ENCODE measurements at places on chromosomes 1 and 21.

DNA sequence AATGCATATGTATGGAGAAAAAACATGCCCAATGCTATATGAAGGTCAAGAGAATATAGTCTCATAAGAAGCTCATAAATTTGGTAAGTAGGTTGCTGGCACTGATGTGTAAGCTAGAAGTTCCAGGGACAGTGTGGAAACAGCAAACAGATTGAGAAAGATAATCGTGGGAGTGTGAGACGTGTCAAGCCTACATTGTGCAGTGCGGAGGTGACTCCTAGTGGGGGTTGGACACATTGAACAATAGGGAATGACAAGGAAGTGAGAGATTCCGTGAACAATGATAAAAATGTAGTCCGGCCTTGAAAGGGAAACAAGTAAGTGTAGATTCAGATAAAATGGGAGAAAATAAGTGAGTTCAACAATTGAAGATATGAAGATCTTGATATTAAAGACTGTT, 788.4 kb upstream of the PRMT6 start:
- DNase-seq = no peak

GRCh38 chr1:235873045-235873444, 6.3 kb upstream of the LYST start:
- no peak for DNase-seq

GRCh38 chr1:53835491-53835890, 2.6 kb downstream of the NDC1 start:
- DNase-seq = no peak

GRCh38 chr1:151822404-151822803, 9.2 kb downstream of the RORC start:
- DNase-seq = no peak

DNA sequence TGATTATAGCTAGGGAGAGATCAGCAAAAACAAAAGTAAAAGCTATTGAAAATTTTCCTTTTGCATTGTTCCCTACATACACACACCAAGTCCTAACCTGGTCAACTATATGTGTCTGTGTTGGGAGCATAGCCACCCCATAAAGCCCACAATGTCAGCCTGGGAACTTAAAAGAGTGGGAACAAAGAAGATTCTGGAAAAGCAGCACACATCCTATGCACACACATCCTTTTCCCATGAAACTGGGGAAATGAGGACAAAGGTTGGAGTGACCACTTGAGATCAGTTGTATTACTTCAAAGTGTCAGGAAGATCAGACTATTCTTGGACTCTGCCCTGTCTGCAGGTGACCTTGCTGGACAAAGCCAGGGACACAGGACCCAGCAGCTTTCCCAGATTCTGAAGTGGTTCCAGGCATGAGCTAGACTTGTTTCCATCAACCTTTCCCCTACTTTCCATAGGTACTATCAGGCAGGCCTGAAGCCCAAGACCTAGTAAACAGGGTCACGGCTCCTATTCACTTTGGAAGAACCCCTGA, 15.9 kb downstream of the TXNIP start:
- DNase-seq = no peak

- DNase-seq = no peak
These were observed 14.7 kb downstream of the AMPD2 start for GRCh38 chr1:109634292-109634691.

- DNase-seq = no peak
These were observed 52.8 kb downstream of the SLC44A3 start for GRCh38 chr1:94872771-94873495.

- DNase-seq = no peak
These were observed 4.9 kb downstream of the RCC2 start for GRCh38 chr1:17434601-17435000.

GRCh38 chr1:36393686-36394085, 4.0 kb downstream of the LSM10 start:
- DNase-seq = no peak

- no peak for DNase-seq
These were observed 278.5 kb upstream of the C1orf174 start for GRCh38 chr1:4178501-4179113.

DNA sequence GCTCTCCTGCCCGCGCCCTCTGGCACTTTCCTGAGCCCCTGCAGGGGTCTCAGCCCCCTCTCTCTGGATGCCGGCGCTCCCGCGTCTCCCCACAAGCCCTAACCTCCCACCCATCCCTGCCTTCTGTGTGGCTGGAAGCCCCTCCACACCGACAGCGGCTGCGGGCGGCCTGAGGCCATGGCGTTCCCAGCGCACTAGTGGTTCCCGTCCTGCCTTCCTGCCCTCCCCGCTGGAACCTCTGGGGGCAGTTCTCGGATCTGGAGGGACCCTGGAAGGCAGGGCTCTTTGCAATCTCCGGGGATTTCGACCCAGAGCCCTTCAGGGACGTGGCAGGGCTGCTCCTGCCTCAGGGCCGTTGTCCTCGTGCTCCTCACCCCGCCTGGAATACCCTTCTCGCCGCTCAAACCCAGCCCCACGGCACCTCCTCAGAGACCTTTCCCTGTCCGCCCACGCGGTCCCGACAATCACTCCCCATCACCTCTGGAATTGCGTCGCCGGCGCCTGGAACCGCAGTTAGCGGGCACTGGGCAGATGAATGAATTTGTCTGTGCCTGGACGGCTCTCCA, 493 bp upstream of the ESPN start:
- no peak for DNase-seq

DNA sequence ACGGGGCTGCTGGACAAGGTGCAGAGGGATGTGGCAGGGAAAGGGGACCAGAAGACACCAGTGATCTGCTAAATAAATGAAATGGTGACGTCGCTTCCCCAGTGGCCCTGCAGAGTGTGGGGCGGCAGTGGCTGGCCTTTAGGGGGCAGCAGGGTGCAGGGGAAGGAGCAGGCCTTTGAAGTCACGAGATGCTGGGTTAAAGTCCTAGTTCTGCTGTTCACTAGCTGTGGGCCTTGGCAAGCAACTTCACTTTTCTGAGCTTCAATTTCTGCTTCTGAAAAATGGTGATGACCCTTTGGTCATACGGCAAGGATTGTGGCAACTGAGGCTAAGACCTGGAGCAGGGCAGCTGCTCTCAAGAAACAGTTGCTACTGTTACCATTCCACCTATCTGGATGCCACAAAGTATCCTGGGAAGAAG, 9.2 kb upstream of the GALE start:
- peak; percentile 26 for DNase-seq

DNA sequence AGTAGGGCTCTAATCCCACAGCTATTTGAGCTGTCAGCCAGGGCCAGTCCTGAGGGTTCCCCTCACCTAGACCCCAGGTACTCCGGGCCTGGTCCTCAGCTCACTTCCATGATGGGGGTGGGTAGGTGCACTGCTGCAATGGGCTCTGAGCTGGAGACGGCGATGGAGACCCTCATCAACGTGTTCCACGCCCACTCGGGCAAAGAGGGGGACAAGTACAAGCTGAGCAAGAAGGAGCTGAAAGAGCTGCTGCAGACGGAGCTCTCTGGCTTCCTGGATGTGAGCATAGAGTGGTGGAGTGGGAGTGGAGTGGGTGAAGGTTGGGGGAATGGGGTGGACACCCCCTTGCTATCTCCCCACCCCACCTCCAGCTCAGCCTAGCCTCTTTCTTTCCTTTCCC, 2.1 kb downstream of the S100A1 start:
- no peak for DNase-seq

DNA sequence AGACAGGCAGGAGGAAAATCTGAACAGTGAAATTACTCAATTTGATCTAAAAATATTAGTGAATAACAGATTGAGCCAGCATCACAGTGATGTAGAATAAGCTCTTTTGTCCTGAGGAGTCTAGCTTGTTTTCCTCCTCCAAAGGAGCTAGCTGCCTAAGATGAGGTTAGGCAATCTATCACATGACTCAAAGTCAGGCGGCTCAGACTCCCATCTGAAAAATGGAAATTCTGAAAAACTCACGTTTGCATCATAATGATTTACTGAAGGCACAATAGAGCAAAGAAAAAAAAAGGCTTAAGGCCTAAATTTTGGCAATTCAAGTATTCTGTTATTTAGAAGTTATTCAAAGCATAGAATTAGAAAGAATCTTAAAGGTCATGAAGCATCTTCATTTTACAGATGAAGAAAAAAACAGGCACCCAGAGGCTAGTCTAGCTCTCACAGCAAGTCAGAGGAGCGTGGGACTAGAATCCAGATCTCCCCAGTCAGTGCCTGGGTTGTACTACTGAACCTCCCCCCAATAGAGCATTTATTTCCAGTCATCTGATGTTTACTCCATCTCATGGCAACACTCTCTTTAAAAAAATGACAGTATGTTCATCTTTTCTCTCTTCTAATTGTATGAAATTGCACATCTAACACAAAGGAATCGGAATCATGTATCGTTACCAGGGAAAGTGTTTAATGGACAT, 62.5 kb upstream of the ATF3 start:
- no peak for DNase-seq

DNA sequence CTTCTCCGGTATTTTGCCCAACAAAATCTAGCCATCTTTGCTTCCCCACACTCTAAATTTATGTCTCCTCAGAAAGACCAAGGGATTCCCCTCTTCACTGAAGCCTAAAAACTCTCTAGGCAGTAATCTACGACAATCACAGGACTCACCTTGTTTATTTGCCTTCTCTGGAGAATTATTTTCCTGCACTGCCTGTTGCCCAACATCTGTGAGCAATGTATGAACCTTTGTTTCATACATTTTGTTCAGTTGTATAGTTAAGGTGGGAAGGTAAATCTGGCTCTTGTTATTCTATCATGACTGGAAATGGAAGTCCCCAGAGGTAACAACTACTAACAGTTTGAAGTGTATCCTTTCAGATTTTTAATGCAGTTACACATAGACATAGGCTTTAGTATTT, 2.2 kb downstream of the COPA start:
- DNase-seq = no peak

GRCh38 chr1:40798366-40799281, 15.0 kb downstream of the KCNQ4 start:
- DNase-seq = no peak

DNA sequence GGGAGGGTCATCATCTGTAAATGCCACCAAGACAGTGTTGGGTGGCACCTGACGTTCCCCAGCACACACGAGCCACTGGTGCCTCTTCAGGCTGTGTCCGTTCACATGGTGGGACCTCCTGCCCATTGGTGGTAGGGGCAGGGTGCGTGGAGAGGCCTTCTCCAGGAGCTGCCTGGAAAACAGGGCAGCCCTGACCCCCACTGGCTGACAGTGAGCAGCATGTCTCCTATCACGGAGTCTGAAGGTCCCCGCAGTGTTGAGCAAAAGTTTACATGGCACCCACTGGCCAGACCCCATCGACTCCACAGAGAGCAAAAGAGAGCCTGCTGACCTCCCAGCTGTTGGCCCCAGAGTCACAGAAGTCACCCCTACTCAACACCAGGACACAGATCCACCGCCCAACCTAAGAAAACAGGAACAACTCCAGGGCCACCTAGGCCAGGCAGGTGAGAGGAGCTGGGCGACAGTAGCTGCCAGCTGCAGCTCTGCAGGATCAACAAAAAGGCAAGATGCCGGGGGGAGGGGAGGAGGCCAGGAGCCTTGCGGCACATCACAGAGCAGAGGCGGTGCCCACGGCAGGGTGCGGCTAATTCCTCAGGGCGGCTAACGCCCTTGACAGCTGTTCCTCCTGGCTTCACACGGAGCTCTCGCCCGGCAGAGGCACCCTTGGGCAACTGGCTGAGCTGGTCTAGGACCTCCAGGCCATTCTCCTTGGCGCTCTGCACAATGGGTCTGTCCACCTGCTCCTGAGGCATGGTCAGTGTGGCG, 14.4 kb upstream of the IFI6 start:
- DNase-seq = no peak

- DNase-seq = no peak
These were observed 3.9 kb upstream of the TMPRSS2 start for GRCh38 chr21:41511858-41512257.

- DNase-seq = no peak
These were observed 2.9 kb upstream of the C1orf105 start for GRCh38 chr1:172417557-172417956.

DNA sequence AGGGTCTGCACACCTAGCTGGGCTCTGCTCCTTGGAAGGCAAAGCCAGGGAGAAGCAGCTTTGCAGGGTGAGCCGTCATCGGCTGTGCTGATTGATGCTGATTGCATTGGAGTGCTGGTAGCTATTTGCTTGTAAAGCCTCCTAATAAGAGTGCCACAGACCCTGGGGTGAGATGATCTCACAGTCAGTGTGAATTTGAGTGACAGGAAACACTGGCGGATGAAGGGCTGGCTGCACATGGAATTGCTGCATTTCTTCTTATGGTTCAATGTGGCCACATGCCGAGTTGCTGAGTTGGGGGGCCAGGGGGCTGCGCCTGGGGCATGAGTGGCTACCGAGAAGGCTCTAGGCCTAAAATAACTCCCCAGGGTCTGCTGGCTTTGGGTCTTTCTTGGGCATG, 138.2 kb upstream of the CACNA1E start:
- DNase-seq = no peak

GRCh38 chr1:233256191-233256590, 39.3 kb downstream of the PCNX2 start:
- DNase-seq = no peak

- no peak for DNase-seq
These were observed 266.2 kb downstream of the FAF1 start for GRCh38 chr1:50693829-50694228.

GRCh38 chr1:18282851-18283600, 175.4 kb downstream of the IGSF21 start:
- DNase-seq = no peak

DNA sequence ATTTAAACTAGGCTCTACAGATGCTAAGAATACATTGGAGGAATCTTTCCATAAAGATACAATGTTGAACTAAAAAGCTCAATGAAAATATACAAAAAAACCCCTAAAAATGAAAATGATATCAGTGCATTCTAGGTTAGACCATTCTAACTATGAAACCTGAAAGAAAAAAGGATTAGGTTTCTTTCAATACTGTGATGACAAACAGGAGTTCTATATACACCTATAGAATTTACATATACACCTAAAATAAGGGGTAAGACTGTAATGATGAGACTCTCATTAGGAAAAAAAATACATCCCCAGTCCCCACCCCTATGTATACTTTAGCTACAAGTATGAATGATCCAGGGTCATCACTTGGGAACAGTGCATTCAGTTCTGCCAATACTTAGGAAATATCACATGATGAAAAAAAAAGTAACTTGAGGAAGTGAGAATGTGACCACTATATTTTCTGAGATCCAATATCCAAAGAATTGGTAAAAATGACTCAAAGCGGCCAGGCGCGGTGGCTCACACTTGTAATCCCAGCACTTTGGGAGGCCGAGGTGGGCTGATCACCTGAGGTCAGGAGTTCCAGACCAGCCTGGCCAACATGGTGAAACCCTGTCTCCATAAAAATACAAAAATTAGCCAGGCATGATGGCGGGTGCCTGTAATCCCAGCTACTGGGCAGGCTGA, 26.3 kb downstream of the SELENOF start:
- DNase-seq = no peak

- DNase-seq = no peak
These were observed 48.2 kb downstream of the RASSF5 start for GRCh38 chr1:206555473-206555935.

GRCh38 chr21:26909972-26910371, 56.9 kb downstream of the ADAMTS5 start:
- no peak for DNase-seq

Data from esophagus squamous epithelium (tissue), 5 donors.